ENCODE measurements at places on chromosomes 13 and 19.

GRCh38 chr19:4504297-4504701, 14.0 kb downstream of the PLIN4 start:
- no peak for DNase-seq

DNA sequence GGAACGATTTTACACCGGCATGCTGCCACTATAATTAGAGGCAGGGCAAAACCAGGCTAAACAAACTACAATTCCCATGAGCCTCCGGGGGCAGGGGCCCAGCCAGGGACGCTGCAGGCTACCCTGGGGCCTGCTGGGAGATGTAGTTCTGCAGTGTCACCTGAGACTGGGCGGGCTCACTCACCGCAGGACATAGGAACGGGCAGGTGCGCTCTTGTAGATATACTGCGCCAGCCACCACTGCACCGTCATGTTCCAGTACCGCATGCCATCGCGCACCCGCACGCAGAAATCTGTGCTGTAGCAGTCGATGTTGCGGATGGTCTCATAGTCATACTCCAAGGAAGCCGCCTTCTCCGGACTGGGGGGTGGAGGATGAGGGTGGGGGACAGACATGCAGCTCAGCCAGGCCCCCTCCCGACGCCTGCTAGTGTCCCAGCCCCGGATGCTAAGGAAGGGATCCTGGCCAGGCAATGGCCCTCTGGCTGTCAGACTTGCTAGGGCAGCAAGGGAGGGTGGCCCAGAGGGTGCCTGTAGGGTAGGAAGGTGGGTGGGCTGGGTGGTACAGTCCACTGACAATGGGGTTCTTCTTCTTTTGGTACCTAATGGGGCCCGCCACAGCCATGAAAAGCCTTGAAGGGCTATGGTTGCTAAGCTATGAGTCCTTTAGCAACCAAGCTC, 5.8 kb upstream of the TMC4 start:
- no peak for DNase-seq

GRCh38 chr13:110103534-110103933, 203.4 kb downstream of the COL4A1 start:
- no peak for DNase-seq

DNA sequence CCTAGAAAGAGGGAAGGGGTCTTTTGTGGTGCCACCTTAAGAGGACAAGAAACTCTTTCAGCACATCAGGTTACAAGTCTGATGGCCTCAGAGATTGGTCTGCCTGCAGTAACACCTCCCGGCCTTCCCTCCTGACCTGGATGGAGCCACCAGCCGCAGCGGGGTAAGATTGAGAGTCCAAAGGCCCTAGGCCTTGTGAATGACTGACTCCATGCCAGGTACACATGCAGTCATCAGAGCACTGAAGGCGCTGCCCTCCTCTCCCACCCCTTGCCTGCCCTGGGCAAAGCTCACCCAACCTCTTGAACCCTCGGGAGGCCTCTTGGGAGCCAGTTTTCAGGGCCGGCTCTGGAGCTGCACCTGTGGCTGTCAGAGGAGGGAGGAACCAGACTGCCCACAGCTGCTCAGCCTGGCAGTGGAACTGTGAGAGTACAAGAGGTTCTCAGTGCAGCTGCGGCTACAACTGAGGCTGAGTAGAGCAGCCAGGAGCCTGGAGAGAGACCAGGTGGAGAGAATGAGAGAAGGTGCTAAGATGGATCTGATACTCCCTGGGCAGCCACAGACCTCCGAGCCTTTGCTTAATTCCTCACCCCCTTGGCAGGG, 23.8 kb upstream of the C13orf42 start:
- no peak for DNase-seq

- no peak for DNase-seq
These were observed 36.1 kb upstream of the KLF2 start for GRCh38 chr19:16288544-16288943.

DNA sequence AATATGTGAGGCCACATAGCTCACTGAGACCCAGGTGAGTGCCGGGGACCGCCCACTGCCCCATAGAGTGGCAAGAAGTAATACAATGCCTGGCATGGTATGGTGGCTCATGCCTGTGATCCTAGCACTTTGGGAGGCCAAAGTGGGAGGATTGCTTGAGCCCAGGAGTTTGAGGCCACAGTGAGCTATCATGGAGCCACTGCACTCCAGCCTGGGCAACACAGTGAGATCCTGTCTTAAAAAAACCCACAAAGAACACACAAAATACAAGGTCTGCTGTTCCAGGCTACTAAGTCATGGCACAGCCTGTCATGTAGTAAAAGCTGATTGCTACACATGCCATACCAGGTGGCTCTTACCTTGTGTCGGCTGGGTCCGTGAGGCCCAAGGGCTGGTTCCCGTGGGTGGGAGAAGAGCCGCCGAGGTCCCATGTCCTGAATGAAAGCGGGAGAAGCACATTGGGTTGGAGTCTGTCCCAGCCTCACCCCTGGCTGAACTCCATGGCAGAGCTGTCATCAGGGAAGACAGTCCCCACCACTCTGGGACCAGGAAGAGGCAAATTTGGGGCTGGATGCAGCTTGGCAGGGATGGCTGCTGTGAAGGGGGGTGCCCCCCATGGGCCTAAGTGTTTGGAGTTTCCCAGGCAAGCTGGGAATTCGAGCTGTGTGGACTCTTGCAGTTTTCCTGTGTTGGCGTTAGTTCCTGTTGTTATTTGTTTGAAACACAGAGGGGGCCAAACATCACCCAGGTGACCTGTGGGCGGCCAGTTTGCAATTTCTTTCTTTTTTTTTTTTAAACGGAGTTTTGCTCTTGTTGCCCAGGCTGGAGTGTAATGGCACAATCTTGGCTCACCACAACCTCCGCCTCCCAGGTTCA, 3.2 kb upstream of the FDX2 start:
- DNase-seq: no peak

GRCh38 chr19:32063601-32064000, 281.8 kb upstream of the ZNF507 start:
- no peak for DNase-seq

Measured in activated naive CD8-positive, alpha-beta T cell treated with anti-CD3 and anti-CD28 coated beads, Interleukin-2, amount 50 U/mL, for 16 hours (primary cell).